ENCODE measurements at places on chromosomes 3 and 15.

- no peak for DNase-seq
Observed at GRCh38 chr3:36891701-36892160, 53.1 kb downstream of the TRANK1 start.

DNA sequence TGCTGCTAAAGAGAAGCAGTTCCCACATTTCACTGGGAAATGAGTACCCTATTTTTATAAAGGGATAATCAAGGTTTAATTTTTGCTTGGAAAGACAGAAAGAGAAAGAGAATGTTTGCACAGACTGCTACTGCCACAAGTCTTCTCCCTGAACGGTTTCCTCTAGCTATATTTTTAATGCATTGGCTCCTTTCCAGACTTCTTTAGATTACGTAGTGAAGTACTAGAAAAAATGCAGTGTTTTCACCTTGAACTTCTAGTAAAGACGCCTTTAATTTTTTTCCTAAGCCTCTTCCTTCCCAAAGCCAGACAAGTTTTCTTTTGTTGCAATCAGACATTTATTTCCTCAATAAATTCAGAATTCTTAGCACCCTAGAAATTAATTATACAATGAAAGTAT, 248.3 kb upstream of the CCDC54 start:
- DNase-seq, result no peak

DNA sequence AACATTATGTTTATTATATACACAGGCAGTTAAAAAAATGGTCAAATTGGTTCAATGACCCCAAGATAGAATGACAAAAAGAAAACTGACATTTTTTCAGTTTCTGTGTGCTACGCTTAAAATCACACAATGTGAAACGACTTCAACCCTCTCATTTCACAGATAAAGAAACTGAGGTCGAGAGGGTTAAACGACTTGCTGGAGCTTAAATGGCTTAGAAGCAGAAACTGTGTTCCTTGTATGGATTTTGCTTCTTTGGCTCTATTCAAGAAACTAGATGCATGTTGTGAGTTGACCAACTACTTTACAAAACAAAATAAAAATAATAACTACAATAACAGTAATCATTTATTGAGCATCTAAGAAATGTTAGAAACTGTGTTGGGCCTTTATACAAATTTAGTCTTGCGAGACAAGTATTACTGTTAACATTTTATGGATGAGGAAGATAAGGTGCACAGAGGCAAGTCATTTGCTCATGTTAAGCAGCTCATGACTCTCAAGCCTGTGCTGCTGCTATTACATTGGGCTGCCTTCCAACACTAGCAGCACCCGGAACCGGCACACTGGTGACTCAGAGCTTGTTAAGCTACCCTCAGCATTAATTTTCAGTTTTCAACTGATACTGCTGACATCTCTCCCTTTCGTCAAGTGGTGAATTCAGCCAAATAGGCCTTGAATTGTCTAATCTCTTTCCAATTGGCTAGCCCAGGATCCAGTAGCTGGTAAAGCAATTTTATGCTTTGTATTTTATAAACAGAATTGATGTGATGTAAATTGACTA, 487.6 kb downstream of the NAALADL2 start:
- DNase-seq, result peak; percentile 87

DNA sequence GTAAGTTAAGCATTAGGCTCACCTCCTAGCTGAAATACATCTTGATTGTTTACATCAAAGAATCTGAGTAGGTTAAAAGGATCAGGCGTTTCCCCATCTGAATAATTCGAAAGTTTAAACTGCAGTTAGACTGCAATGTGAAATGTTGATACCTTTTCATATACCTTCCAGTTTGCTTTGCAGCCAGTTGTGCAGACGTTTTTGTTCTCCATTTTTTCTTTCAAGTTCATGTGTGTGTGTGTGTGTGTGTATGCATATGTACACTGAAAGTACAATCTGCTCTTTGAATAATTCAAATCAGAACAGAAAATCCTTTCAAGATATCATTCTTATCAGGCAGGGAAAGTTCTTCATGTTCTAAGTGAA, 2.9 kb downstream of the ITPR1 start:
- DNase-seq, result no peak

- no peak for DNase-seq
Observed at GRCh38 chr3:149886957-149887356, 73.9 kb downstream of the RNF13 start.

GRCh38 chr15:41018534-41018933, 65.3 kb downstream of the CHAC1 start:
- peak; percentile 22 for DNase-seq

- DNase-seq, result peak; percentile 53
Observed at GRCh38 chr15:83046558-83047127, 20.4 kb downstream of the BTBD1 start.

GRCh38 chr15:36334059-36334458, 245.4 kb upstream of the CDIN1 start:
- peak; percentile 43 for DNase-seq

DNA sequence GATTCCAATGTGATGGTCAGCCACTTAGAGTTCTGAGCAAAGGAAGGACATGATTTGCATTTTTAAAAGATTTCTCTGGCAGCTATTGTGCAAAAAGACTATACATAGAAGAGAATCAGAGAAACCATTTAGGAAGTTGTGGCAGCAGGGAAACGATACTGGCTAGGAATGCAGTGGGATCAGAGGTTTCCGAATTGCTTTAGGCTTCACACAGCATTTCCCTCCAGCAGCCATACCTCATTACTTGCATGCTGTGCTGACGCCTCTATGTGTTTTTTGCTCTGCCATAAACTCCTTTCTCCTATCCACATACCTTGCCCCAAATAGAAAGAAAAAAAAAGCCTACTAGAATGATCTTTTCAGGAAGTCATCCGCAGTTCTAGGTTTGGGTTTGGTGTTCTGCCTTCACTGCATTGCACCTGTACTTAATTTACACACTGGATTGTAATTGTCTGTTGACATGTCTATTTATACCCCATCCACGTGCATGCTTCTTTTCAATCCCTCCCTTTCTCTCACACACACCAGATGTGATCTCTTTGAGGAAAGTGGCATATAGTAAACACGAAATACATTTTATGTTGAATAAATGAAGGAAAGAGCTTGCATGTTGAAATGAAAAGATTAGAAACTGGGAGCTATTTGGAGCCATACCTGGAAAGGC, 860.3 kb upstream of the SEMA6D start:
- DNase-seq, result peak; percentile 19

- DNase-seq, result peak; percentile 82
Observed at GRCh38 chr3:129586746-129587430, 19.6 kb downstream of the PLXND1 start.

DNA sequence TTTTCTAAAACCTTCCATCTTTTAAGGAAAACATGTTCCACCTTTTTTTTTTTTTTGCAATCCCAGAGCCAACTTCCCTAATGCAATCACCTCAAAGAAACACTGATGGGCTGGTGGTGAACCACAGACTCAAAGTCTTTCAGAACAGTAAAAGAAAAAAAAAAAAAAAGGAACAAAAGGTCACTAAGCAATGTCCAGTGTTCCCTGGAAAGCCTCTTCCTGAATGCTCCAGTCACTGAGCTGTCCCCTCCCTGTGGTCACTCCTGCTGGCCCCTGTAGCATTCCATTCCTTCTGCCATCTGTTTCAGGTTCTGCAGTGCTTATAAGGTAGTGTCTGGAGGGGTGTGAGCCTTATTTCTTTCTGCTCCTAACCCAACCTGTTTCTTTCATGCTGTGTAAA, 53.3 kb downstream of the AAGAB start:
- peak; percentile 37 for DNase-seq

DNA sequence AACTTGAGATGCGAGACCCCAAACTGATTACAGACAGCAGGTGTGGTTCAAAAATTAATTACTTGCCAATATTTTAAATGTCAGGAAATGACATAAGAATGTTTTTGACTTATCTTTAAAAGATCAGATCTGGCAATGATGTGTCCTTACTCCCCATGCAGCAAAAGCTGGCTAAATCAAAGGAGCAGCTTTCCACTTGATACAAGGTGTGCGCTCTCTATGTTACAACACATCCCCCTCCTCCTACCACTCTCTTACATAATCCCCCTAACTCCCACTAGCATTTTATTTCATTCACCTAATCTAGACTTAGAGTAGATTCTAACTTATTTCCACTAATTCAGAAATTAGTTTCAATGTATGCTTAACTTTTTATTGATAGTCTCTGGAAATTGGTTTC, 609.0 kb downstream of the GRM7 start:
- DNase-seq, result no peak

DNA sequence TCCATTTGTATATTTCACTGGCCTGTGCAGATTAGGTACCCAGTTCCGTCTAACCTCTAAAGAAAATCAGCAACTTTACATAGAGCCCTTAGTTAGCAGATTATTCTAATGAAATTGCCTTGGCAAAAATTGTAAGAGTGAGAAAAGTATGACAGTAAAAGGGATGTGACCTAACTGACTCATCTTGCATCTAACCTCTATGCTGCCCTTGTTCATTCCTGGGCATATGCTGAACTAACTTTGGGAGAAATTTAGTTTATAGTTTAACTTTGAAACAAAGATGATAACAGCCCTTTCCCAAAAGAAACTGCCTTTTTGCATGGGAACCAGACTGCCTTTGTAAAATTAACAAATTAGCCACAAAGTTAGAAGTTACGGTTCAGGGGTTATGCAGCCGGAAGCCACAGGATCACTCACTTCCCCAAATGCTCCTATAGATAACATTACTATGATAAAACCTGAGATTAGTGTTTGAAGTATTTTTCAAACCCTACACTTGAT, 839.8 kb upstream of the ALCAM start:
- DNase-seq, result no peak

All from AG10803 (cell line).